Hematopoietic multipotent progenitor cell treated with erythropoietin and hydrocortisone succinate and interleukin-3 and kit ligand, for 8 days (in vitro differentiated cells): ENCODE measurements at places on chromosomes 16 and 17.

GRCh38 chr16:74448990-74449389 lies 27.7 kb upstream of the CLEC18B start:
- no peak for DNase-seq

DNA sequence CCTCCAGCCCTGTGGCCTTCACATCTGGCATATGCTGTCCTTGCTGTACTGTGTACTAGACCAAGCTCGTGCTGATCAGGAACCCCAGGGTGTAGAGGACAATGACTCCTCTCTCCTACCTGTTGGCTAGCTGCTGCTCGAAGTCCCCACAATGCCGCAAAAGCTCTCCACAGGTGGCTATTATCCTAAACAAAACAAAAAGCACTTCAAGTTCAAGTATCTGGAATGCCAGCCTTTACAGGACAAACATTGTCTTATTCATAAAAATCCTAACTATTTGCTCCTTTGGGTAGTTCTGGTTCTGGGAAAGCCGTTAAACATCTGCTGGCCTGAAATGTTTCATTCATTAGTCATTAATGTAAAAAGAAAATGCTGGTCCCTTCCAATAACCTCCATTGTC lies 42.8 kb downstream of the COG7 start:
- DNase-seq: no peak

- peak; percentile 98 for DNase-seq
These were observed 13.5 kb upstream of the ITGB3 start for GRCh38 chr17:47239967-47240651.

- DNase-seq: no peak
These were observed 94.5 kb downstream of the MARF1 start for GRCh38 chr16:15548482-15548891.

GRCh38 chr16:89511374-89511773 lies 3.2 kb downstream of the SPG7 start:
- DNase-seq: no peak

DNA sequence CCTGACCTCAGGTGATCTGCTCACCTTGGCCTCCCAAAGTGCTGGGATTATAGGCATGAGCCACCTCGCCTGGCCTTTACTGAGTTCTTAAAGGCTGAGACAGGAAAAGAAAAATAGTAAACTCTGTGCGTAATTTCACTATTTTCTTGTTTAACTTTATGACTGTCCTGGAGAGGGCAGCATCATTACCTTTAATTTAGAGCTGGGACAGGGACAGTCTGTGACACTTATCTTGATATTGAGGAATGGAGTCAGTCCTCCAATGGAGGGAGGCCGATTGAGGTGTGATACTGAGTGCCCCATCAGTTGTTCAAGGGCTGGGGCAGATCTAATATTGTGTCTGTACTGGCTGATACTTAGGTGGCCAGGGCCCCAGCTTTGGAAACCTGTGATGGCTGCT lies 21.5 kb upstream of the SPN start:
- DNase-seq: peak; percentile 84

- DNase-seq: no peak
These were observed 30.7 kb upstream of the RPTOR start for GRCh38 chr17:80513892-80514291.

- no peak for DNase-seq
These were observed 291.1 kb upstream of the IRX3 start for GRCh38 chr16:54577651-54578128.

GRCh38 chr17:13031718-13032350 lies 14.0 kb upstream of the ELAC2 start:
- DNase-seq: peak; percentile 71

GRCh38 chr16:9603316-9603715 lies 511.9 kb downstream of the HAPSTR1 start:
- DNase-seq: no peak

- no peak for DNase-seq
These were observed 11.6 kb upstream of the GOSR2 start for GRCh38 chr17:46911311-46911710.

DNA sequence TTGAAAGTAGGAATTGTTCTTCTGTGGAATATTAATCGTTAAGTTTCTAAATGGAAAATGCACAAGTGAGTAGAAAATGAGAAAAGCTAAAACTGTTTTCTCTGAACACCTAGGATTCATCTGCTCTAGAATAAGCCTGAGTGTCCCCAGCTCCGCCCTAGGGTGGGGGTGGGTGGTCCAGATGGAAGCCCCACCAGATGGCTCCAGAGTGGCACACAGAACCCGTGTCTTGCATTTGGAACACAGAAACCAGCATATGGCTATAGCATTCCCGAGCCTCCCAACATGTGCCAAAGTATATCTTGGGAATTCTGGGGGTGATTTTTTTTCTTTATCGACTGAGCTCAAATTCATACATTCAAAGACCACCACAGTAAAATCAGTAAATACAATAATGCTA lies 517.7 kb upstream of the PSMD7 start:
- no peak for DNase-seq

DNA sequence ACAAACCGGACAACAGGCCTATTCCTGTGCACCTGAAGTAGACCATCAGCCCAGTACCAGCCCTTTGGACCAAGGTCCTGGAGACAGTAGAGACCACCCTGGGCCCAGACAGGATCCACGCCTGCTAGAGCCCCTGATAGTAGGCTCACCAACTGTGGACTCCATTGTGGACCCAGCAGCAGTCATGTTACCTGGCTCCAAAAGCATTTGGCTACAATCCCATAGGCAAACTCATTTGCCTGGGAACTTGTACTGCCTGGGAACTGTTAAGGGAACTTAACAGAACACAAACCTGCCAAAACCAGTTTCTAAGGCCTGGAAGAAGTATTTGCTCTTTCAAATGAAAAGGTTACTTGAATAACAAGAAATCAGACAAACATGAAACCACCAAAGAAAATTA lies 10.0 kb upstream of the ACSM1 start:
- no peak for DNase-seq

DNA sequence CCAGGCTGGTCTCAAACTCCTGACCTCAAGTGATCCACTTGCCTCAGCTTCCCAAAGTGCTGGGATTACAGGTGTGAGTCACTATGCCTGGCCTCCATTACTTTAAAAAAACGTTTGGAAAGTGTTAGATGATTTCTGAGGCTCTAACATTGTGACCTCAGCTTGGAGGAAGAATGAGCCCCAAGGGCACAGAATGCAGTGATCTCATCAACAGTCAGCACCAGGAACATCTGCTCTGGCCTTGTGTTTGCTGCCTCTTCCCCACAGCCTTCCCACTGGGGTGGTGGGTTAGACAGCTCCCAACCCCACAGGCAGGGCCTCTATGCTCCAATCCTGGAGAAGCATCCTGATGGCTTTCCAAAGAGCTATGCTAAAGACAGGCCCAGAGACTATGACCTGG lies 37.7 kb upstream of the SREBF1 start:
- no peak for DNase-seq

DNA sequence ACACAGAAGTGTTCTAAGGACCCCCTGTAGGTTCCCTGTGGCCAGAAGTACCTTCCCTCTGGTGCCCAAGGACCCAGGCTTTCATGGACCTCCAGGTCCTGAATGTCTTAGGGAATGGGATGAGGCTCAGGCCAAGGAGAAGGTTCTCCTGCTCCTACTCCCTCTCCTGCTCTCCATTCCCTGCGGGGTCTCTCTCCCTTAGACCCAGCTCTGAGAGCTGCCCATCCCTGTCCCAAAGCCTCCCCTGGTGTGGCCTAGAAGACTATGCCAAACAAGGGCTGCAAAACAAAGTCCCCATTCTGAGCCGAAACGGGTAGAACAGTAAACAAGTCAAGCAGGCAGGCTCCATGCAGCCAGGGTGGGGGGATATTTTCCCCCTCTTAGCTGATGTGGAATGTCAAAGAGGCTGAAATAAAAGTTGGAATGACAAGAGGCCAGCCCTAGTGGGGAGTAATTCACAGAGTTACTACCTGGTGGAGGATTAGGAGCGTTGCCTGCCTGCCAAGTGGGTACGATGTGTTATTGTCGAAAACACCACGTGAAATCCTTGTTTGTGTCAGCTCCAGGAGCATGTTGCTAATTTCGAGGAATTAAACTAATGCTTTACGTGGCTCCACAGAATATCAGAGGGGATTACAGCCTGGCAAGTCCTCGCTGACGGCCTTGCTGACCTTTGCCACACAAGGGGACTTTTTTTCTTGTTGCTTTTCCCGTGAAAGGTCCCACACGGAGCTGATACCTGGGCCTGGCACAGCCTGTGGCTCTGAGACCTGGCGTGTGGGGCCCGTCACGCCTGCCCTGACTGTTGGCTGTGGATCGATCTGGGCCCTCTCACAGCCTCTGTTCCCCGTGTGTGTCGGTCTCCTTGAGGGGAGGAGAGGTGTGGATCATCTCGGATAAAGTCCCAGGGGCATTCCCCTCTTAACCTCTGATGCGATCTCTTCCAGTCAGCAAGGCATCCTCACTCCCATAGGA lies 2.9 kb downstream of the WFIKKN2 start:
- no peak for DNase-seq

- no peak for DNase-seq
These were observed 10.1 kb downstream of the CSNK2A2 start for GRCh38 chr16:58187665-58188421.

DNA sequence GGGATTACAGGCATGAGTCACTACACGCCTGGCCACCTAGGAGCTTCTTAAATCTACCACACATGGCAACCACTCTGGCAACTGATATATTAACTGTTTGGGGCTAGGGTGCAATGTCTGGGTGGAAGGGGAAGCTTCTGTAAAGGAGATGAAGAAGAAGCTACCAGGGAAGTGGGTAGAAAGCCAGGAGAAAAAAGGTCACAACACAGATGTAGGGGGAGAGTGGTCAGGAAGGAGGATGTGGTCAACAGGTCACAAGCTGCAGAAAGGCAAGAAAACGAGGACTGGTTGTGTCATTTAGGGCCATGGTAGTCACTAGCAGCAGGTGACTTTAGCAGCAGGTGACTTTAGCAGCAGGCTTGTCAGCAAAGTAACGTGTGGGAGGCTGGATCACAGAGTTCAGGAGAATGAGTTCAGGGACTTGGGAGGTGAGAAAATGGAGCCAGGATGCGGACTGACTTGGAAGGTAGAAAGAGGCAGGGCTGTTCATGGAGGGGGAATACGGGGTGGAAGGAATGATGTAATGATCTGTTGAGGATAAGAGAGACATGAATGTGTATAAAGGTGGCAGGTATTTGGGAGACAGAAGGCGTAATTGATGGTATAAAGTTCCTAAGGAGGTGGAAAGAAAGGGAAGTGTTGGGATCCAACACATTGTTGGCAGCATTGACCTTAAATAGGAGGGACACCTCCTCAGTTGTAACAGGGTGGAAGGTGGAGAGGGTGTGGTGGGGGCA lies 16.3 kb upstream of the WFIKKN2 start:
- no peak for DNase-seq

DNA sequence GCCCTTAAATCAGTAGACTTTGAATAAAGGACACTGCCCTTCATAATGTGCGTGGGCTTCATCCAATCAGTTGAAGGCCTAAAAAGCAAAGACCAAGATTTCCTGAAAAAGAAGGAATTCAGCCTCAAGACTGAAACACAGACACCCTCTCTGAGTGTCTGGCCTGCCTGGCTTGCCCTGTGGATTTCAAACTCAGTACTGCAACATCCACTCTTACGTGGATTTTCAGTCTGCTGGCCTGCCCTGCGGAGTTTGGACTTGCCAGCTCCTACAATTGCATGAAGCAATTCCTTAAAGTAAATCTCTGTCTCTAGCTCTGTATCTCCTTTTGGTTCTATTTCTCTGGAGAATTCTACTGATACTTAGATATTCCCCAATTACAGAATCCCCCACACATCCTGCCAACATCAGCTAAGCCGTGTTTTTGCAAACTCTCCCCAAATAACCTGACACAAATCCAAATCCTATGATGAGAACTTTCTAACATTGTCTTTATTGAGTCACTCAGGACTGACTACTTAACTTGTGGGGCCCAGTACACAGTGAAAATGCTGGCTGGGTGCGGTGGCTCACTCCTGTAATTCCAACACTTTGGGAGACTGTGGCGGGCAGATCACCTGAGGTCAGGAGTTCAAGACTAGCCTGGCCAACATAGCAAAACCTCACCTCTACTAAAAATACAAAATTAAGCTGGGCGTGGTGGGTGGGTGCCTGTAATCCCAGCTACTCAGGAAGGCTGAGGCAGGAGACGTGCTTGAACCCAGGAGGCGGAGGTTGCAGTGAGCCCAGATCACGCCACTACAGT lies 7.2 kb upstream of the TNFRSF17 start:
- no peak for DNase-seq

DNA sequence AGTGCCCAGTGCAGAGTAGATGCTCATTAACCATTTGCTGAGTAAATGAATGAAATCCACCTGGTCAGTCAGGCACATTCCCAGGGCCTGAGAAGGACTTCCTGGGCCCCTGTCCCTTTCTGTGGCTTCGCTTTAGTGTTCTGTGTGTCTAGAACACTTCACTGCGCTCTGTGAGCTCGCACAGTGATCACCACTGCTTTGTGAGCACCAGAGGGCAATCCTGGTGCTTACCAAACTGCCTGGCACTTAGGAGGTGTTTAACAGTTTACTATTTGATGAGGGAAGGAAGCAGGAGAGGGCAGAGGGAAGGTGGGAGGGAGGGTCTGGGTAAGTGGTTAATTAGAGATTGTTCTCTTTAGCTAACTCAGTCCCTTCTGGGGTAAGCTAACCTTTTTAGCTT lies 26.2 kb downstream of the SALL1 start:
- DNase-seq: no peak

DNA sequence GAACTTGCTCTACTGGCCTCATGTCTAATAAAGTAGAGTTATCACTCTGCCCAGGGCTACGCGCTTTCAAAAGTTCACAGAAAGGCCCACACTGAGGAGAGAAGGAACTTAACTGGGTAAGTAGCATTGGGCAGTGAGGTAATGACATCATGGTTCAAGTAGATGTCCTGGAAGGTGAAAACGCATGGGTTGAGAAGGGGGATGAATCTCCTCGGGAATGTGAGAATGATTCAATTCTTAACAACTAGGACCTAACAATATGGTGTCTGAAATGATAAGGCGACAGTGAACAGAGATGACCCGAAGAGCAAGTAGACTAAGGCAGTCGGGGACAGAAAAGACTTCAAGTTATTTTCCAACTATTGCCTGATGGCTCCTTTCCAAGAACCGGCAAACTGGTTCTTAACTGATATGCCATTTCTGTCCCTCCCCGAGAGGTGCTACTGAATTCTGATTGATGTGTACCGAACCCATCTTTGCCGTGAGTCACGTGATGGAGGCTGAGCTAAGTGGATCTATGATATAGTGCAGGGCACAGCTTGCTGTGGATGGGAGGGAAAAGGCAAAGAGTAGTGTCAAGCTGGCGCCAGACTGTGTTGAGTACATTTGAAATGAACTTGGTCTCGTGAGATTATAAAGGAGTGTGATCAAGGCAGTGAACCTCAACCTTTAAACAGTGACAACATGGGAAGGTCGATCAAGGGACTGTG lies 44.1 kb downstream of the MARCHF10 start:
- no peak for DNase-seq

DNA sequence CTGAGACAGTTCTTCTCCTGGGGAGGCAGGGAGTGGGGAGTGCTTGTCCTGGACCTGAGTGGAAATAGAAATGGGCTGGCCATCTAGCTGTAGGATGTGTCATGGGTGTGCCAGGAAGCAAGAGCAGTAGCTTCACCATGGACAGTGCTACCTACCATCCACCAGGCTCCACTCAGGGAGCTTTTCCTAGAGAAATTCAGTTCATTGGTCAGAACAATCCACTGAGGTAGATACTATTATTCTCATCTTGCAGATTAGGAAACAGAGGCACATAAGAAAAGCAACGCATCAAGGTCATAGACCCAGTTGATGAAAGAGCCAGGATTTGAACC lies 372.0 kb downstream of the SLC39A11 start:
- DNase-seq: no peak
